Left lobe of liver (tissue), 2 donors: ENCODE measurements at places on chromosomes 11 and 22.
A peak's percentile ranks its signal among the peaks of the same experiment; 100 is the strongest.

GRCh38 chr22:37904572-37905533, 1.2 kb upstream of the MICALL1 start:
- peak; percentile 94 for DNase-seq

DNA sequence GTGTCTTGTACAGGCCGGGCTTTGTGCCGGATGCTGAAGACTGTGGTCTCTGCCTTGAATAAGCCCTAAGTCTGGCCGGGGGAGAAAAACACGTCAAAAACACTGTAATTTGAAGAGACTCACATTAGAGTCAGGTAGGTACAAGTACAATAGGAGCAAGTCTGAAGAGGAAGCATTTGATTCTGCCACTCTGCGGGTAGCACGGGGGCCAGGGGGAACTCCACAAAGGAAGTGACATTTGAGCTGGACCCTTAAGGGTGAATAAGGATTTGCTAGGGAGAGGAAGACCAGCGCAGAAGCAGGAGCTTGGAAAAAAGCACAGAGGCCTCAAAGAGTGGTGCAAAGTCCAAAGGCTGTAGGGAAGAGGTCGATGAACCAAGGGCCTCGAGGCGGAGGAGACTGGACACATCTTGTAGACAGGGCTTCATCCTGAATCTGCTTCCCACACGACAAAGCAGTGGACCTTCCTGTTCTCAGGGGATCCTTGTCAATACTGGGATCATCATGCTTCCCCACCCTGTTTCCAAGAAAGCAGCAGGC, 38.7 kb downstream of the BUD13 start:
- peak; percentile 41 for DNase-seq

DNA sequence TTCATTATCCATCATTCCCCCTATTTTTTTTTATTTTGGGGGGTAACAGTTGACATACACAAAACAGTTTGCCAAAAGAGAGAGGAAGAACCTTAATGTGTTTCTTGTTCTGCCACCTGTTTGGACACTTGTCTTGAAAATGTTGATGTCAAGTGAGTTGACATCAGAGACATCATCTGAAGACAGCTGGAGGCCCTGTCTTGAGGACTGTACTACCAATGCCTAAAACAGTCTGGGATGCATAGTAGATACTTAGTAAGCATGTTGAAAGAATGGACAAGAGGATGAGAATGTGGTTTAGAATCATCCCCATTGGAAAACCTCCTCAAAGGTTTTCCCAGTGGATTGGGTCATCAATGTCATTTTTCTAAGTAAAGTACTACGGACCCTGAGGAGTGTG, 2.4 kb upstream of the ARHGEF12 start:
- no peak for DNase-seq

GRCh38 chr22:49211176-49211575, 616.5 kb downstream of the BRD1 start:
- peak; percentile 42 for DNase-seq

GRCh38 chr11:68379206-68379605, 66.8 kb downstream of the LRP5 start:
- no peak for DNase-seq

- no peak for DNase-seq
These were observed 47.4 kb downstream of the MED15 start for GRCh38 chr22:20554824-20555223.

GRCh38 chr11:15800111-15800800, 556.1 kb downstream of the SOX6 start:
- DNase-seq, result no peak

GRCh38 chr22:17257121-17258001, 38.1 kb upstream of the ADA2 start:
- DNase-seq, result no peak

- DNase-seq, result no peak
These were observed 515.3 kb downstream of the JRKL start for GRCh38 chr11:96905143-96905542.
